ENCODE measurements at places on chromosomes 2 and 18. TPM values are rescaled to one million over a fixed set of nuclear protein-coding genes. Genes with fewer than 3 reads are reported as not detected.

GRCh38 chr2:216657980-216658379 lies 24.8 kb downstream of the IGFBP2 start:
- DNase-seq: no peak
- H3K4me1 ChIP-seq: peaks cover 15% of the 10 kb centered on the region
- no peak overlapping the region for H3K27ac ChIP-seq
- H3K36me3 ChIP-seq: no peaks in the 10 kb centered on the region
- no peaks in the 10 kb centered on the region for H3K27me3 ChIP-seq

ABCB6 gene
- total RNA-seq: 96.1 TPM

BBS5 gene
- 2.1 TPM for total RNA-seq

GRCh38 chr2:12804091-12804856 lies 87.5 kb downstream of the TRIB2 start:
- H3K27me3 ChIP-seq: no peaks in the 10 kb centered on the region
- H3K27ac ChIP-seq: no peak overlapping the region
- no peaks in the 10 kb centered on the region for H3K36me3 ChIP-seq
- no peak overlapping the region for H3K4me3 ChIP-seq
- no peaks in the 10 kb centered on the region for H3K4me1 ChIP-seq

UGT1A3 gene
- 18.2 TPM for total RNA-seq

- no peak overlapping the region for H3K4me3 ChIP-seq
- no peak overlapping the region for H3K27ac ChIP-seq
- DNase-seq: no peak
- H3K4me1 ChIP-seq: no peaks in the 10 kb centered on the region
- H3K36me3 ChIP-seq: no peaks in the 10 kb centered on the region
Measured at GRCh38 chr2:332592-332991, 44.7 kb upstream of the ALKAL2 start.

SERPINB12 gene
- total RNA-seq: not detected

PRSS56 gene
- not detected for total RNA-seq

MPP4 gene
- not detected for total RNA-seq

GRCh38 chr18:79523736-79524180 lies 128.0 kb downstream of the NFATC1 start:
- peak overlapping the region; percentile 37 for H3K27ac ChIP-seq
- H3K4me1 ChIP-seq: peaks cover 3% of the 10 kb centered on the region
- H3K27me3 ChIP-seq: no peaks in the 10 kb centered on the region

DNA sequence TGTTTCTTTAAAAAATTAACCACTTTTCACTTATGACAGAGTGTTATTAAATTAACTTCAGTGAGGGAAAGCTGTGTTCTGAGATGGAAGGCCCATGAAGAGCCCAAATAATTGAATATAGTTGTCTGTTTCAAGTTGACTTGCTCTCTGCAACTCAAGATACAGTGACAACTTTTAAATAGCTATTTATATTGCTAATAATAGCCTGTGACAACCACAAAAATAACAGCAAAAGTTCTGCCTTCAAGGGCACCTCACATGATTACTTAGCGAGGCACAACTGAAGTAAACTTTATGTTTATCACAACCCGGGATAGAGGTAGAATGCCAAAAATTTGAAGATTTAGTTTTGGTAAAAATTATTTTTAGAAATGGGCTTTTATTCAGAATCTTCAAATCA lies 167.3 kb upstream of the SCN7A start:
- no peaks in the 10 kb centered on the region for H3K36me3 ChIP-seq
- H3K27ac ChIP-seq: no peak overlapping the region

DNA sequence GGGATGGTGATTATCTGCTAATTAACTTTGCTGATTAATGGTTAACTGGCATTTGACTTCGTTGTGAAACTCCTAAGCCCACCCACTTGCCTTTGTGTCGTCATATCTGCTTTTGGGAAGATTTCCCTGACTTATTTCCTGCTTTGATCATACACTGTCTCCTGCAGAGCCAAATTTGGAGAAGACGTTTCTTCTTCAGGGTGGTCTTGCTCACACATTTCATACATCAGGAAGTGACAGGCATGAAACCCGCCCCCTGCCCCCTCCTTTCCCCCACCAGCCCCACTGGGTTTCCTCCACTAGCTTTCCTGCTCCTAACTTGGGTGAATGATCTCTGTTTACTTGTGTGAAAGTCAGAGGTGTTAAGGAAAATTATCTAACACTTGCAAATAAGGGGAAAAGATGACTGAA lies 300.1 kb downstream of the TSN start:
- H3K4me1 ChIP-seq: no peaks in the 10 kb centered on the region
- no peak overlapping the region for H3K27ac ChIP-seq
- DNase-seq: no peak
- no peaks in the 10 kb centered on the region for H3K27me3 ChIP-seq

- no peaks in the 10 kb centered on the region for H3K27me3 ChIP-seq
- H3K4me1 ChIP-seq: no peaks in the 10 kb centered on the region
- peaks cover 18% of the 10 kb centered on the region for H3K36me3 ChIP-seq
- no peak for DNase-seq
Measured at GRCh38 chr2:100975521-100975785, 26.6 kb upstream of the RPL31 start.

REG3G gene
- 0.28 TPM for total RNA-seq

OST4 gene
- total RNA-seq: 94.8 TPM

GRCh38 chr2:159904127-159904958 lies 106.3 kb upstream of the CD302 start:
- H3K36me3 ChIP-seq: no peaks in the 10 kb centered on the region
- no peaks in the 10 kb centered on the region for H3K27me3 ChIP-seq
- H3K27ac ChIP-seq: peak within 1 kb of the TSS; percentile 11
- no peak within 1 kb of the TSS for H3K4me3 ChIP-seq

GRCh38 chr2:98191883-98192282 lies 104.9 kb downstream of the VWA3B start:
- no peak overlapping the region for H3K27ac ChIP-seq
- no peaks in the 10 kb centered on the region for H3K36me3 ChIP-seq
- no peaks in the 10 kb centered on the region for H3K27me3 ChIP-seq
- no peaks in the 10 kb centered on the region for H3K4me1 ChIP-seq

MC5R gene
- total RNA-seq: not detected

DNA sequence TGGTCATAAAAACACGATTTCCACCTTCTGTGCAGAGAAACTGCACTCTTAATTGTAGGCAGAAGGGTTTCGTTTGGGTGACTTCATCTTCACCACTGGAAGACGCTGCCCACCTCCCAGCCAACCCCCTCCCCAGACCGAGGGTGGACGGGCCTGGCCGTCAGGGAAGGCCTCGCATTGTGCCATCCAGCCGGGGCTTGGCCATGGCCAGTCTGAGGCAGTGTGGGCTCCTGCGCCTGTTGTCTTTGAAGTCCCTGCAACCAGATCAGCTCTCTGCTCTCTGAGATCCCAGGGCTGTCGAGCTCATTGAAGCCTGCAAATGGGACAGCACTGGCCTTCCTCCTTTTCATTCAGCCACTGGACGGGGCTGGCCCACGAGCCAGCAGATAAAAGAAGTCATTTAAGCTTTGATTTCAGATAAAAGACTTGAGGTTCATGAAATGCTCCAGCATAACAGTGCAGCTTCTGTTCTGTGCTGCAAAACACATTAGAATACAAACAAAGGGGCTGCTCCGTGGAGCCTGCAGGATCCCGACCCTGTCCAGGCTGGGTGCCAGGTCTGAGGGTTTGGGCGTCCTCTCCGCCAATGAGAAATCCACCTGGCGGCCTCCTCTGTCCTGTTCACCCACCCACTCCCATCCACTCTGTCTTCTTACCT lies 253.5 kb downstream of the LDLRAD4 start:
- peaks cover 20% of the 10 kb centered on the region for H3K4me1 ChIP-seq
- H3K27ac ChIP-seq: peak overlapping the region; percentile 5
- H3K4me3 ChIP-seq: no peak overlapping the region
- H3K27me3 ChIP-seq: no peaks in the 10 kb centered on the region
- no peaks in the 10 kb centered on the region for H3K36me3 ChIP-seq
- no peak for DNase-seq

- no peaks in the 10 kb centered on the region for H3K27me3 ChIP-seq
- no peak overlapping the region for H3K4me3 ChIP-seq
- no peak for DNase-seq
- H3K27ac ChIP-seq: no peak overlapping the region
- no peaks in the 10 kb centered on the region for H3K4me1 ChIP-seq
Measured at GRCh38 chr18:6639305-6639704, 90.2 kb upstream of the ARHGAP28 start.

DNA sequence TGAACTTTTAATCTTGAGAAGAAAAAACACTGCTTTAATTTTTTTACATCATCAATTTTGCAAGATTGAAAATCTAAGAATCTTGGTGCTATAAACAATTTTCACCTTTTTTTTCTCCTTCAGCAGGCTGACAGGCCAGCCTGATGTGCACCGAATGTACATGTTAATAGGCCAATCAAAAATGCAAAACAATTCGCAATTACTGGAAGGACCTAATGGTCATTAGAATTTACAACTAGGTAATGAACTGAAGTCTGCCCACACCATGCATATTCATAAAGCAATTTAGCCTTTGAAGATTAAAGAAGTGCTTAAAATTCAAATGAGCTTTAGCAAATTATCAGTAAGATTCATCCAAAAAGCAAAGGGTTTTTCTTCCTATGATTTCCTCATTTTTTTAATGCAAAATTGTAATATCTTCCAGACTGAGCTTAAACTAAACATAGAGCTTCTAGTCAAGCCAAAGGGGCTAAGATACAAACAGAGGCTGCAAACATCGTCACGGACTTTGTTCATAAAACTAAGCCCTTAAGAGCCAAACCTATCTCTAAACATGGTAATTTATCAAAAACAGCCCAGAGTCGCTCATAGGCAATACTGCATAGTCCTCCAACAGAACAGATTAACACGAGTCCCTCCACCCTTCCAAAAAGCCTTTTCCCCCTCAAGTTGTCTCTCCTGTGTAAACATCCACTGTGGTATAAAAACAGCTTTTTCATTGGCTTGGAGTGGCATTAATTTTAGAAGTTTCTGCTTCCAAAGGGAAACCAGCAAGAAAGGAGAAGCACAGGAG lies 18.4 kb downstream of the BCL11A start:
- no peak overlapping the region for H3K27ac ChIP-seq
- no peaks in the 10 kb centered on the region for H3K36me3 ChIP-seq
- no peaks in the 10 kb centered on the region for H3K27me3 ChIP-seq

DNA sequence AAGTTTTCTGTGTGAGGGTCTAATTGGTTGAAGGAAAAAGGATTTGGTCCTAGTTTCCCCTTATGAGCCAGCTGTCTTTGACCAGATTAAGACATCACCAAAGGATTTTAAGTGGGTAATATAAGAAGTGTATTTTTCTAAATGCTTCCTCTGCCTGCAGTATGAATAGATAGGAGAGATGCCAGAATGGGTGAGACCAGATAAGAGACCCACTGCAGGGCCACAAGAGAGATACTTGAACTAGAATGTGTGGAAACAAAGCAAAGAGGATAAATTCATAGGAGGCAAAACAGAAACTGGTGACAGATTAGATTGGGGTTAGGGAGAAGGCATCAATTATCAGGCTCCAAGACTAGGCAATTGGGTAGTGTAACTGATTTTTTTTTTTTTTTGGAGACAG lies 1.1 kb upstream of the HDHD2 start:
- no peak overlapping the region for H3K27ac ChIP-seq
- DNase-seq: no peak
- peaks cover 14% of the 10 kb centered on the region for H3K4me1 ChIP-seq
- H3K4me3 ChIP-seq: peak overlapping the region; percentile 77

DNA sequence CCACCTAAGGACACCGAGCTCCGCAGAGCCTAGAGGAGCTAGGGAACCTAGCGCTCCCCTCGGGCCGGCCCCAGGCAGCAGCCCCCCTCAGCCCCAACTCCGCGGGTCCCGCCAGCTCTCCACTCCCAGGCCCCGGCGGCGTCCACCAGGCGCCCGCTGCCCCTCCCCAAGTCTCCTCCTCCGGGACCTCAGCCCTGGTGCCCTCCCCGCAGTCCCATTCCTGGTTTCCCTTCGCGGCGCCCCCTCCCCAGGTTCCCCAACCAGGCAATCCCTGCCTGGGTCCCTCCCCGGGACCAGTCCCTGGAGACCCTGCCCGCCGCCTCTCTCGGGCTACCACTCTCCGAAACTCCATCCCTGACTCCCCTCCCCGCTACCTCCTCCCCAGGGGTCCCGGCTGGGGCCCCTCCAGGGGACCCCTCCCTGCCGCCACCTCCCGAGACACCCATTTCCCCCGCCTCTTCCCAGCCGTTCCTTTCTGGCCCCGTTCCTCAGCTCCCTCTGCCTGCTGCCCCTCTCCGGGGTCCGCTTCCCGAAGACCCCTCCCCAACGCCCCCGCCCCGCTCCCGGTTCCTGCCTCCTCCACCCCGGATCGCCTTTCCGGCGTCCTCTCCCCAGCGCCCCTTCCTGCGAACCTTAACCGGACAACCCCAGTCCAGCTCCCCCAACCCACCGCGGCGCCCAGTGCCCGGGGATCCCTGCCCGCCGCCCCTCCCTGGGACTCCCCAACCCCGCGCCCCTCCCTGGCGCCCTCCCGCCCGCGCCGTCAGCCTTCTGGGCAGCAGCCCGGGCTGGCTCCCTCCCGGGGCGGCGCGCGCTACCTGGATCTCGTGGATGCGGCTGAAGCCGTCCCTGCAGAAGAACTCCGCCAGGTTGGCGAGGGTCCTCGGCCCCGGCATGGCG lies 678 bp downstream of the CYP27C1 start:
- H3K4me1 ChIP-seq: peaks cover 11% of the 10 kb centered on the region
- no peak for DNase-seq
- H3K36me3 ChIP-seq: no peaks in the 10 kb centered on the region
- H3K27ac ChIP-seq: no peak overlapping the region

- no peaks in the 10 kb centered on the region for H3K4me1 ChIP-seq
- no peak overlapping the region for H3K27ac ChIP-seq
- H3K27me3 ChIP-seq: no peaks in the 10 kb centered on the region
- no peak overlapping the region for H3K4me3 ChIP-seq
Measured at GRCh38 chr2:98521266-98521665, 76.6 kb downstream of the INPP4A start.

TBR1 gene
- under 0.01 TPM for total RNA-seq

UGT1A10 gene
- 0.08 TPM for total RNA-seq

VWA3B gene
- total RNA-seq: not detected

DNA sequence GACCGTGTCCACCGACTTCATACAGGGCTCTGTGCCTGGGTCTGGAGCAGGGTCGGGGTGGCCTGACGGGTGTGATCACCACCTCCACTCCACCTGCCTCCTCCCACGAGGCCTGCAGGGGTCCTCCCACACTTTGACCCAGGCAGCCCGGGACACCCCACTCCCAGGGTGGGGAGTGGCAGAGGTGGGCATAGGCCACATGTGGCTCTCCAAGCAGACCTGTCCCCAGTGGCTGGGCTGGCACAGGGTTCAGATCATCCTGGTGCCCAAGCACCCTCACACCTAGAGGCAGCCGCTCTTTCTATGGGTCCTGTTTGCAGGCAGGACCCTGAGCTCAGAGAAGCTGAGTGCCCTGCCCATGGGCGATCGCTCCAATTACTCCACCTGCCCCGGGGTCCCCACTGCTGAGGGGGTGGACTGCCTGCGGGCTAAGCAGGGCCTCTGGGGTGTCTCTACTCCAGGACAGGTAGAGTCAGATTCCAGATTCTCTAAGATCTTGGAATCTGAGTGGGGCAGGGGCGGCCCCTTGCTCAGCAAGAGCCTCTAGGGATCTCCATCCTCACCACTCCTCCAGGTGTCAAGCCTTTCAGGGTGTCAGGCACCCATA lies 1.4 kb downstream of the NEURL3 start:
- H3K4me3 ChIP-seq: no peak overlapping the region
- H3K36me3 ChIP-seq: no peaks in the 10 kb centered on the region
- no peaks in the 10 kb centered on the region for H3K27me3 ChIP-seq
- H3K4me1 ChIP-seq: peaks cover 50% of the 10 kb centered on the region

- H3K4me1 ChIP-seq: no peaks in the 10 kb centered on the region
- no peak overlapping the region for H3K4me3 ChIP-seq
- no peak overlapping the region for H3K27ac ChIP-seq
- no peak for DNase-seq
- H3K27me3 ChIP-seq: no peaks in the 10 kb centered on the region
Measured at GRCh38 chr2:190137561-190137960, 75.0 kb upstream of the MSTN start.

Measured in liver (tissue), 10 donors.